H1 (cell line): ENCODE measurements at places on chromosomes 11 and 22.

GRCh38 chr11:36257351-36257750 is 31.9 kb downstream of the COMMD9 start:
- DNase-seq: no peak

DNA sequence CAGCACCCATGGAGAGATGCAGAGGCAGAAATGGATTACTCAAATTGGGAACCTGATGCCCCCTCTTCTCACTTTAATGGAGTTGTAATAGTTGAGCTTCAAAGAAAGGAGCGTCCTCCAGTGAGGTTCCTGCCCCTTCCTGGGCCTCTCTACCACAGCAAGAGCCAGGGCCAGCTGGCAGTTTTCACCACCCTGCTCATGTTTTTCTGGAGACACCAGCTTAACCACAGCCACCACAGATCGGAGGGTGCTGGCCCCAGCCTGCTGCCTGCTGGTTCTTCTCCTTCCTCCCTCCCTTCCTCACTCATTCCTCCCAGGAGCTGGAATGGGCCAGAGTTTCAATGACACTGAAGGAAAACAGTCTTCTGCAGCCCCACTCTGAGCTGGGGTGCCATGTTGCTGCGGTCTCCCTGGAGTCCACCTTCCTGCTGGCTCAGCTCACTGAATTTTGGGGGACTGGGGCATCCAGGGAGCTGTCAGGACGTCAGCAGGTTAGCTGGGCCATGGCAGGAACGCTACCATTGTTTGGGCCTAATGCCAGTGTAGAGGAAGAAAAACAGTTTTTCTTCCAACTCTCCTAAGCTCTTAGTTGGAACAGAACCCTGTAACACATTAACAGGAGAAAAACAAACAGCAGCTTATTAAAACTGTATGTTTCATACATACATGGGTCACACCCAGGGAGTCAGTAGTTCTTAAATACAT is 57.7 kb downstream of the TRAF6 start:
- DNase-seq: no peak

DNA sequence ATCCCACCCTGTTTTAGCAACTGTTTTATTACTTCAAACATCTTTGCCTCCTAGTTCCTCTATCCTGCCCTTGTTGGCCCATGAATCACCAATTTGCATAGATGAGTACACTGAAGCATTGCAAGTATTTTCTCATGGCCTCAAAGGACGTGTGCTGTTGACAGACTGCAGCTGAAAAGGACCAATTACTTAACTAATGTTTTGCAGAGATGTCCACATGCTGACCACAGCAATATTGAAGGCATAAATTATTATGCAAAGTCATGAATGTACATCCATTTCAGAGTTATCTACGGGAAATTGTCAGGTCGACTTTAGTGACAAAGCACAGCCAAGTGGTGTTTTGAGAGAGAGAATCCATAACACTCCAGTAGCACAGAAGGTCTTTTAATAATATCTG is 64.8 kb downstream of the CADM1 start:
- DNase-seq: no peak

DNA sequence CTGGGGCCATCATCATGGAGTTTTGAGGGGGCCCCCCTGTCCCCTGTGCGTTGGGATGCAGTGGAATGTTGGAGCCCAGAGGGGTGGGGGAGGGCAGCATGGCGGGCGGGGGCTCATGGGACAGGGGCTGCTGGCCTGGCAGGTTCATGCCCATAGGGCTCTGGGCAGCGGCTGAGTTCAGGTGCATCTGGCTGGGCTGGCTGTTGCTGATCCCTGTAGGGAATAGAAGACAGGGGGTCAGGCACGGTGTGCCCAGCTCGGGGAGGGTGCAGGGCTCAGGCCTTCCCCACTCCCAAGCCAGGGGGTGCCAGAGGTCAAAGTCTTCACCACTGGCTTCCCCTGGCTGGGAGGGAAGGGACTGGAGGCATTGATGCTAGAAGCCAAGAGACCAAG is 15.6 kb downstream of the CXCR5 start:
- no peak for DNase-seq

GRCh38 chr11:106398502-106399075 is 321.1 kb downstream of the AASDHPPT start:
- no peak for DNase-seq

GRCh38 chr11:122633219-122633829 is 22.2 kb upstream of the UBASH3B start:
- no peak for DNase-seq

- DNase-seq: no peak
Measured at GRCh38 chr22:22856885-22857606, 30.6 kb upstream of the IGLL5 start.

DNA sequence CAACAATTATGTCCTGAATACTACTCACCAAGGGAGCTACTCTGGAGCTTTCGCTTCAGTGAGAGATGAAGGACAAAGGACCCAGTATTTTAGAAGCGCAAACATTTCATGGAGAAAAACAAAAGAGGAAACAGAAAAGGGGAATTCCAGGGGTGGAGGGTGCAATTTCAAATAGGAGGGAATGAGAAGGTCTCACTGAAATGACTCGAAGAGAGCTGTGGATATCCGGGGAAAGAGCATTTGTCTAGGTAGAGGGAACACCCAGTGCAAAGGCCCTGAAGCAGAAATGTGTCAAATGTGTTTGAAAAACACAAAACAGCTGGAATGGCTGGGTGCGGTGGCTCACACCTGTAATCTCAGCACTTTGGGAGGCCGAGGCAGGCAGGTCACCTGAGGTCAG is 2.4 kb downstream of the RPS19BP1 start:
- no peak for DNase-seq

DNA sequence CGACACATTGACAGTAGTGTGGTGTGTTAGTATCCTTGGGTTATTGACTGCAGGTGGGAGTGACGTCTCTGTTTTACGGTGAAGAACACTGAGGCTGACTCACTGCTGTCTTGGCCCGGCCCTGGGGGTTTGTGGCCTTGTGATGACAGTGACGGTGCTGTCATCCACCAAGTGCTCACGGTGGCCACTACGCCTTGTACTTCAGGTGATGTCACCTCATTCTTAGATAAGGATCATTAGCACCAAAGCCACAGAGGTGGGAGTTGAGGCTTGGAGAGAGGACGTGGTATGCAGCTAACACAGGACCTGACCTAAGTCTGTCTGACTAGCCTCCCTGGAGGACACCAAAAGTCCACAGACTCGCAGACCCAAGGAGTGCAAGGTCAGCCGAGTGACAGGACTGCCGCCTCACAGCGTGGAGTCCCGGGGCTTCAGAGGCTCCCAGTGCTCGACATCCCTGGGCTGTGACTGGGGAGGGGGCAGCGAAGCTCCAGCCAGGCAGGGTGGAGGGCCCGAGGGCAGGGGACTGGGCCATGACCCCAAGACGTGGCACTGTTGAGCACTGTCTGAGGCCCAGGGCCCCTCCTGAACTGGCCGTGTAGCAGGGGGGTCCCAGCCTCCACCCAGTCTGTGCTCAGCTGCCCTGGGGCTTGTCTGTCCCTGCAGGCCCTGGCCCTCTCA is 56.5 kb downstream of the NAT10 start:
- DNase-seq: no peak

- DNase-seq: no peak
Measured at GRCh38 chr11:68673306-68673945, 10.9 kb upstream of the GAL start.

- no peak for DNase-seq
Measured at GRCh38 chr11:107044503-107044902, 26.2 kb upstream of the GUCY1A2 start.

- no peak for DNase-seq
Measured at GRCh38 chr11:50178737-50179136, 146.1 kb downstream of the OR4C45 start.

DNA sequence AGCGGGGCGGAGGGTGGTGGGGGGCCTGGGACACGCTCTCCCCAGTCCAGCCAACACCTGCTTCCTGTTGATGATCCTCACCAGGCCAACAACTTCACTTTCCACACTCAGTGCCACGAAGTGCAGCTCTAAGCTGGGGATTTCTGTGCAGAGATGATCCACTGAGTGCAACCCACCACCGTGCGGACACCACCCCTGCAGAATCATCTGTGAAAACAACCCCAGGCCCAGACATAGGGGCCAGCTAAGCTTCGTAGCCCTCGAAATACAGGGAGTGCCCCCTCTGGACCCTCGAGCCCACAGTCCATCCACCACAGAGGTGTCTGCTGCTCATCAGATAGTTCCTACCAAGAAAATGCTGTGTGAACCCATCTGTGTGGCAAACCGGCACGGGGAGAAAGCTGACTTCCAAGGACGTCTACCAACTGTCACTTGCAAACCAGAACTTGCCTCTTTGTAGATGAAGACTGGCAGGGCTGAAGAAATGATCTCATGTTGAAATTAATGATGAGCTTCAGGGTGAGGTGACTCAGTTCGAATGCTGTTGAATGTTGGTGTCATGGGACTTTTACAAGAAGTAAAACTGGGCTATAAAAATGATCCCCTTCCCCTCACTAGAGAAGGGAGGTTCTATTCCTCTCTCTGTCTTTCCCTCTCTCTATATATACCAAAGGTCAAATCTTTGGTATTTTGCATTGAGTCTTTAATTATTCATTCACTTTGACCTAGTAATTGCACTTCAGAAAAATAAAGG is 73.4 kb downstream of the MYEOV start:
- DNase-seq: no peak

DNA sequence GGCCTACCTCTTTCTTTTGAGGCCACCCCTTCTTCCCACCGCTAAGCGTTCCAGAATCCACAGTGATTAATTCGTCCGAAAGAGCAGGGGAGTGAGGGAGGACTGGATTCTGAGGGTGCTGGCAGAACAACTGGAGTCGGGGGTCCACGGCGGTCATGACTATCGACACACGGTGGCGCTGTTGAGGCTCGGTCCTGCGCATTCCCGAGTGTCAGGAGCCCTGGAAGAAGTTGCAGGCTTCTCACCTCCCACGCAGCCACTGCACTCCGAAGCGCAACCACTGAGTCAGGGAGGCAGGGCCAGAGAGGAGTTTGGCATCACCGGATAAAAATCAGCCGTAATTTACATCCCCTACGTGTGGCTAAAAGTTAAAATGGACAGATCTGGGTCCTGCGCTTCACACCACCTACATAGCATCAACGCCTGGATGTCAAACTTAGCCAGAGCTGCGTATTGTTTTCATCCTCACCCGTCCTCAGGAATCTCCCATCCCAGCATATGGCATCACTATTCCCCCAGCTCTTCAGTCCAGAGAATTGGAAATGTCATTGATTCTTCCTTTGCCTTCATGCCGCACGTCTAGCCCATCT is 10.7 kb upstream of the CTSF start:
- DNase-seq: no peak

- no peak for DNase-seq
Measured at GRCh38 chr11:71355281-71355680, 92.9 kb downstream of the DHCR7 start.

DNA sequence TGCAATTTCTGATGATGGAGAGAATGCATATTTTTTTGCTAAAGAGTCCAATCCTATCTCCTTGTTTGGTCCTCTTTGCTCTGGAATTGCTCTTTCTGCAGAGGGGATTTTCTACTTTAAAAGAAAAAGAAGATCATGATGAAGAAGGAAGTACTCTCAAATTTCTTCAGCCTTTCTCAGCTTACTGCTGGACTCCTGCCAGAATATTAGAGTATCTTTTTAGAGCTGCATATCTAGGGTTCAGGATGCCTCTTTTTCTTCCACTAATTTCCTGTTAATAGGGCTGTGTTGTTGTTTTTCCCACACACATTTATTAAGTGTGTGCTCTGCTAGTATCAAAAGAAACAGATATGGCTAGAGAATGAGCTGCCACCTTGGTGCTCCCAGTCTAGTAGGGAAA is 18.2 kb downstream of the UBASH3B start:
- DNase-seq: no peak

DNA sequence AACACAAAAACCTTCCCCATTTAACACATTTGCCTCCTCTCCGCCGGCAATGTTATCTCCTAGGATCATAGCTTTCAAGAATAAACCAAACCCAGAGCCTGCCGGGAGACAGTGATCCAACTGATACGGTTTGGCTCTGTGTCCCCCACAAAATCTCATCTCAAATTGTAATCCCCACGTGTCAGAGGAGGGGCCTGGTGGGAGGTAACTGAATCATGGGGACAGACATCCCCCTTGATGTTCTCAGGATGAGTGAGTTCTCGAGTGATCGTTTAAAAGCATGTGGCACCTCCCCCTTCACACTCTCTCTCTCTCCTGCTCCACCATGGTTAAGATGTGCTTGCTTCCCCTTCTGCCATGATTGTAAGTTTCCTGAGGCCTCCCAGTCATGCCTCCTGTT is 33.3 kb downstream of the RBFOX2 start:
- DNase-seq: no peak

DNA sequence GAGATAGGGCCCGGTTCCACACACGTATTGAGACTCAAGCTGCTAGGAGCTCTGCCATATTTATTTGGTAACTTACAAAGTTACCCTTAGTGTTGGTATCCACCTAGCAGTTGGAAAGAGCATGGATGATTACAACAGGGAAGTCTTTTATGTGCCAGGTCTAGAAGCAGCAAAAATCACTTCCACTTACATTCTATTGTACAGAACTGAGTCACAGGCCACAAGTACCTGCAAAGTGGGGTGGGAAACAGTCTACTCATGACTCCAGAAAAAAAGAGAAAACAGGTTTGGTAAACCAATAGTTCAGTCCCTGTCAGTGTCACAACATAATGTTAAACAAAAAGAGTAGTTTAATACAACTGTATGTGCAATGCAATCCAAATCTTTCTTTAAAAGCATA is 279.6 kb upstream of the PITPNB start:
- DNase-seq: no peak

DNA sequence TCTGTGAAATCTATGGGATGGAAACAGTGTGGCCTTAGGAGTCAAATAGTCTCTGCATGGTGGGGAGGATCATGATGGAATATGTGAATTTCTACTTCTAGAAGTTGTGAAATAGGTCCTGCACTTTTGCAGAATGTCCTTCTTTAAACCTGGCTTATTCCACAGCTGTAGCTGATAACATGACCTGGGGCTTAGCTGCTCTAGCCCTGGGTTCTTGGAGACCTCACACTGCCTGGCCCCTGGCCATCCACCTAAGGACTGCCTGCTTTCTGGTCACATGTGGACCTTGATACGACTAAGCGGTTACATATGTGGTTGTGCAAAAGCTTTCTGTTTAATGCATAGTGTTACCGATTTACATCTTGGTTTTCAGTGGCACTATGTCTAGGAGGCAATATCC is 88.2 kb downstream of the SWAP70 start:
- no peak for DNase-seq

DNA sequence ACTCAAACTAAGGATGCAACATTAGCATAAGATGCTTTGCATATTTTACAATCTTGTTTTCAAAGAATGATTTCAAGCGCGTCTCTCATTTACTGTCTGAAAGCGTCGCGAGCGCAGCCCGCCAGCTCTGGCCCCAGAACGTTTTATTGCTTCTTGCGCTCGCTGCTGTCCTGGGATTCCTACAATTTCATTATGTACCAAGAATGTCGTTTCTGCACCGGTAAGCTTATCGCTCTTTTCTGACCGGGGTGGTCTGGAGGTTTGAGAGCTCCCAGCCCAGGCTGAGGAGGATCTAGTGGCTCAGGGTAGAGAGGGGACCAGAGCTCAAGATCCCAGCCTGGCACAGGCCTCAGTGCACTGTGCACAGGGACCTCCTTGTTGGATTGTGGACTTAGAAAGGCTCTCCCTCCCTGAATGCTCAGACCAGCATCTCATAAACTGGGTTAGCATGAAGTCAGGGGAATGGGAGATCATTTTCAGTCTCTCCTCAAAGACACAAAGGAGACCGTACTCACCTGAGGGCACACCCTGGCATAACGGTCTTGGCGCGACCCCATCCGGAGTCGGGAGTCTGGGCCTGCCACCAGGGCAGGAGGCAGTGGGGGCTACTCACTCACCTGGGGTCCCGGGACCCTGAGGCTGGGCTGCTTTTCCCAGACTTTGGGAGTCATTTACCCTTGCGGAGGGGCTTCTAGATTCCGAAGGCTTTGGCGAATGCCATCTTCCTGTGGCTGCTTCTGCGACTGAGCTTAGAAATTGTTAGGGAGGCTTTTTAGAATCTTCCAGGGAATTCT is 817.4 kb downstream of the BRD1 start:
- DNase-seq: peak; percentile 30
